HCT116 (cell line): ENCODE measurements at places on chromosomes 3 and 15. TPM values are rescaled to one million over a fixed set of nuclear protein-coding genes. Genes with fewer than 3 reads are reported as not detected.
A peak's percentile ranks its signal among the peaks of the same experiment; 100 is the strongest.

DNA sequence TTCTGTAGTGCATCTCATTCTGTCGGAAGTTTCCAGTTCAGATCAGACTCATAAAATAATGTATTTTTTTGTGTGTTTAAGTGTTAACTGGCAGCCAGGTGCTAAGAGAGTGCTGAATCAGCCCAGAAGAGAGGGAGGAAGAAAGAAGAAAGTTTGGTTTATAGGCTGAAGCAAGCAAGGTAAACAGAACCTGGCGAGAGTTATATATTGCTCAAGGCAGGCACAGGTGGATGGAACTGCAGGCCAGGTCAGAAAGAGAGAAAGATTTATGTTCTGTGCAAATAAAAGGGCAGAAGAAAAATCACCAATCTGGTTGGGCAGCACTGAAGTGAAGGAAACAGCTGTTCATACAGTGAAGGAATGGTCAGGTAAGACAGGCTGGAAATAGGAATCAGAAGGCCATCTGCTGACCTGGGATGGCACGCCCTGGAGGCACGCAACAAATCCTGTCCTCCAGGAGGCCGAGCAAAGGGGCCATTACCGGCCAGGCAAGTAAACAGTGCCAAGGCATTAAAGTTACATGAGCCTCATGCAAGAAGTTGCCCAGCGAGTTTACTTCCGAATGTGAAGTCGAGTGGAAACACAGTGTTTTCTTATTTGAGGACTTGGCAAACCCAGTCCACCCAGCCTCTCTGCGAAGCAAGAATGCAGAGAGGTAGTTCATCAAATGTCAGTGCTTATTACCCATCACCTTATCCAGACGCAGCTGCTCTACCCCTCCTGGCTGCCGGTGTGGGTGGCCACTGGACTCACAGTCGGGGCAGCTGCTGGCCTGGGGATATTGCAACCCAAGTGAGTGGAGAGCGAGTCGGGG lies 309.8 kb downstream of the VPS13C start:
- DNase-seq: no peak

DNA sequence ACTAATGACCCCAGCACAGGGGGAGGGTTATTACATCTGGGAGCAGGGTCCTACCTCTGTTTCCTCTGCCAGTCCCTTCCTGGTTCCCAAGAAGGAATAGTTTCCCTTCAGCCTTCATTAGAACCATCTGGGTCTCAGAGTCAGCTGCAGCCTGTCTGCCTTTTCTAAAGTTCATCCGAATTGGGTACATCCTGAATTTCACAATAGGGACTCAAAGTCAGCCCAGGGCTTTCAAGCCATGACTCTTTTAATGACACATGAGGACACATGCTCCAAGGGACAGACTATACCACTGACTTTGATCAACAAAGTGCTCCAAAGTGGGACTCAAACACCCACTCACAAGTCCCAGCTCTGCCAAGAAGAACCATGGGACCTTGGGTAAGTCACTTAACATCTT lies 12.7 kb upstream of the CRABP1 start:
- DNase-seq: no peak

- no peak for DNase-seq
Observed at GRCh38 chr15:29696950-29697738, 125.1 kb downstream of the TJP1 start.

DNA sequence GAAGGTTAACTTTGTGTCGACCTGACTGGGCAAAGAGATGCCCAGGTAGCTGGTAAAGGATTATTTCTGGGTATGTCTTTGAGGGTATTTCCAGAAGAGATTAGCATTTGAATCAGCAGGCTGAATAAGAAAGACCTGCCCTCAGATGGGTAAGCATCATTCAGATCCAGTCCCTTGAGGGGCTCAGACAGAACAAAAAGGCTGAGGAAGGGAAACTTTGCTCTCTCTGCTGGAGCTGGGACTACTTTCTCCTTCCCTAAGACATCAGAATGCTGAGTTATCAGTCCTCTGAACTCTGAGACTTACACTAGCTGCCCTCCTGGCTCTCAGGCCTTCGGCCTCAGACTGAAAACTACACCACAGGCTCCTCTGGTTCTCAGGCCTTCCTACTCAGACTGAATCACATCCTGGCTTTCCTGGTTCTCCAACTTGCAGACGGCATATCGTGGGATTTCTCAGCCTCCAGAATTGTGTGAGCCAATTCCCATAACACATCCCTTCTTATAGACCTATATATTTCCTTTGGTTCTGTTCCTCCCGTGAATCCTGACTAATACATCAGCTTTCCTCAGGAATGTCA lies 982.9 kb downstream of the TUSC7 start:
- no peak for DNase-seq

GRCh38 chr15:65183865-65184159 lies 1.3 kb downstream of the CLPX start:
- DNase-seq: no peak

DNA sequence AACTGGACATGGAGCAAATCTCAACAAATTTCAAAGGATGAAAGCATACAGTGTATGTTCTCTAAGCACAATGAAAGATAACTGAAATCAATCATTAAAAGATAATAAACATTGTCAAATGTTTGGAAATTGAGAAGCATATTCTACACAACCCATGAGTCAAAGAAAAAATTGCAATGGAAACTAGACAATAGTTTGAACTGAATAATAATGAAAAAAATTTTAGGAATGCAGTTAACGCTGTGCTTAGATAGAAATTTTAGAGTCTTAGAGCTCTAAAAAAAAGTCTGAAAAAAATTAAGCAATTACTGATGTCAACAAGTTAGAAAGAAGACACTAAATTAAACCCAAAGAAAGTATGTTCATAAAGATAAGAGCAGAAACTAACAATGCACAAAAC lies 15.5 kb downstream of the RABL3 start:
- DNase-seq: no peak

DNA sequence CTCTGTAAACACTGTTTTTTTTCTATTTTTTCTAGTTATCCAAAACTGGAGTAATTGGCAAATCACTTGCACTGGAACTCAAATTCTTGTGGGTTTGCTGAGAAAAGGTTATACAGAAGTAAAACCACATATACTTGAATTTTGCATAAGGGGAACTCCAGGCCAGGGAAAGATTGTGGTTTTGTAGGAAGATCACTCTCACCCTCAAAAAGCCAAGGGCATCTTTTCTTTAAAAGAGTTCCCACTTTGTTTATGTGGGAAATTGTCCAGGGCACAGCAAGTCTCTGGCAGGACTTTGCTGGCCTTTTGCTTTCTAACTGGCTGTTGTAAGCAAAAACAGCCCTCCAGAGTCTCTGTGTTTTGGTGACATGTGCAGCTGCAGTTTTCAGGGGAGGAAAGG lies 340.3 kb upstream of the RBMS3 start:
- DNase-seq: no peak

GRCh38 chr3:73547427-73548248 lies 77.1 kb downstream of the PDZRN3 start:
- DNase-seq: no peak

DNA sequence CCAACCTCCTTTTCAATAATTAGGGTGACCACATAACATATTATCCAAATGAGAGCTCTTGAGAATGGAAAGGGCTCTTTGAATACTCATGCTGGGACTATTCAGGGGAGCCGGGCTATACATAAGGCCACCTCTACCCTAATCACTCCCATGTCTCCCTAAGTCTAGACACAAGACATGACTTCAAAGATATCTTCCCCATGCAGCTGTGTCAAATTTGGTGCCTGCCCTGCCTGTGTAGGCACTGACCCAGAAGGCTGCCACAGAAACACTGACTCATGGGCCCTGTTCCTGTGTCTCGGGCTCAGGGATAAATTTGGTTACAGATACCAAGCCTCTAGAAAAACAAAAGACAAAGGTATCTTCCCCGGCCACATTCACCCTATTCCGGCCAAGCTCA lies 70.3 kb downstream of the MYLK start:
- DNase-seq: no peak

GRCh38 chr15:84023636-84024035 lies 211.9 kb upstream of the GOLGA6L4 start:
- DNase-seq: peak; percentile 28

DNA sequence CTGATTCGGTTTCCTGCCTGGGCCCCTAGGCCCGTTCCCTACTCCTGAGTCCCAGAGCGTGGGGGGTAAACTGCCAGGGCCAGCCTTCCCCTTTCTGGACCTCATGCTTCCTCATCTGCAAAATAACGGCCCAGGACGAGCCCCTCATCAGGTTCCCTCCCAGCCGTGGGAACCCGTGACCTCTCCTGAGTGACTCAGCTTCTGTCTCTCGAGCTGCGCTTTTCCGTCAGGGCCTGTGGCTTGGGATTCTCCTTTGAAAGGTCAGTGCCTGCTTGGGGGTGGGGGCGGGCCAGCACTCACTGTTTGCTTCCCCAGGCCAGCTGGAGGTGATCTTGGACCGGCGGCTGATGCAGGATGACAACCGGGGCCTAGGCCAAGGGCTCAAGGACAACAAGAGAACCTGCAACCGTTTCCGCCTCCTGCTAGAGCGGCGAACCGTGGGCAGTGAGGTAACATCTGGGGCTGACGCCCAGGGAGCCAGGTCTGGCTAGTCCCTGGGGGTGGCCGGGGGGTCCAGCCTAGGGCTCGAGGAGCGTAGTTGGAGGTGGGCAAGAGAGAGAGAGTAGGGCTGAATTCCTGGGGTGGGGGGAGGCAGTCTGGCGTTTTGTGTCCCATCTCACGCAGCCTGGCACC lies 12.8 kb downstream of the MAN2A2 start:
- DNase-seq: no peak

DNA sequence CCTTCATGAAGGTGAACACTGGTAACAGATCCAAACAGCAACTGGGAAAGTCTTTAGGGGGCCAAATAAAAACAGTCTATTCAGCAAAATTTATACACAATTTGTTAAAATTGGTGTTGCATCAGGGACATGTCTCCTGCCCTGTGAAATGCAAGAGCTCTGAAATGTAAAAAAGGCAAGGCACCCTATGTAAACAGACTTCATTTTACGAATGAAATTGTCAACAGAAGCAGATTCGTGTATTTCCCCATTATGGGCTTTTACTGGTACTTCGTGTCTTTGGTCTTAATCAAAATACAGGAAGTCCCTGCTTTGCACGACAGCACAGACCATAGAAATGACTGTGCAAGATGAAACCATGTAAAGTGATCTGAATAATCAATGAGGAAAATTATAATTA lies 127.3 kb upstream of the THBS1 start:
- DNase-seq: no peak

DNA sequence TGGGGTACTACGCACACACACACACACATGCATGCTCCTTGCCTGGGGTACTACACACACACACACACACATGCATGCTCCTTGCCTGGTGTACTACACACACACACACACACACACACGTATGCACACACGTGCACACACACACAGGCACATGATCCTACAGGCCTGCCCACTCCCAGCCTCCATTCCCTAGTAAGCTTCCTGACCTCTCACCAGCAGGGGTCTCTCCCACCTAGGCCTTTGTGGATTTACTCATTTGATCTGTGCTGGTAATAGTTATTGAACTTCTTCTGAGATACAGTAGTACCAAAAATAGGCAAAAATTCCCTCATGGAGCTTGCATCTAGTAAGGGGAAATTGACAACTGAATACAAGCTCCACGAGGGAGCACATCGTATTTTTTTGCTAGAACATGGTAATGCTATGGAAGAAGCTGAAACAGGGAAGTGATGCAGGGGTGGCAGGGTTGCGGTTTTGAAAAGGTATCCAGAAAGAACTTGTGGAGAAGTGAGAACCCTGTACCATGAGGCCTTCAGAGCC lies 19.1 kb downstream of the TTC21A start:
- DNase-seq: no peak

Gene MCTP2
- total RNA-seq: 12.9 TPM

Gene ABHD14A
- 11.6 TPM for total RNA-seq

Gene UPK1B
- total RNA-seq: not detected

Gene CCDC33
- total RNA-seq: 0.15 TPM

Gene MKRN3
- total RNA-seq: 10.1 TPM

Gene CLDN11
- total RNA-seq: 0.22 TPM

Gene CCNL1
- 96.7 TPM for total RNA-seq

Gene GRM2
- 0.32 TPM for total RNA-seq
